ENCODE measurements at places on chromosomes 2 and 18.

DNA sequence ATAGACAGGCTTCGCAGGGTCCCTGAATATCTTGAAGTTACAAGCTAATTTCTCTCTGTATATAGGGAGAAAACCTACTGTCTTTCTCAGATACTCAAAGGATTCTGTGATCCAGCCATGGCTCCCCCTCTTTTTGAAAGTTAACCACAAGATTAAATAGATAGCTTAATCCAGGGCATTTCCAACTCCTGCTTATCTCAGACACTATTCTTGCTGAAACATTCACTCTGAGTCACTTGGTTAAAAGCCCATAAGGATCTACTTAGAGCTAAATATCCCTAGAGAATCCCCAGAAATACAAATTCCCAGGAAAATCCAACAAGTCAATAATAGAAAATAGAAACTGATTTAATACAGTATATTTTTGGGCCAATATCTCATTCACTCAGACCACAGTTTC, 179.1 kb upstream of the LYPD1 start:
- no peak for DNase-seq

DNA sequence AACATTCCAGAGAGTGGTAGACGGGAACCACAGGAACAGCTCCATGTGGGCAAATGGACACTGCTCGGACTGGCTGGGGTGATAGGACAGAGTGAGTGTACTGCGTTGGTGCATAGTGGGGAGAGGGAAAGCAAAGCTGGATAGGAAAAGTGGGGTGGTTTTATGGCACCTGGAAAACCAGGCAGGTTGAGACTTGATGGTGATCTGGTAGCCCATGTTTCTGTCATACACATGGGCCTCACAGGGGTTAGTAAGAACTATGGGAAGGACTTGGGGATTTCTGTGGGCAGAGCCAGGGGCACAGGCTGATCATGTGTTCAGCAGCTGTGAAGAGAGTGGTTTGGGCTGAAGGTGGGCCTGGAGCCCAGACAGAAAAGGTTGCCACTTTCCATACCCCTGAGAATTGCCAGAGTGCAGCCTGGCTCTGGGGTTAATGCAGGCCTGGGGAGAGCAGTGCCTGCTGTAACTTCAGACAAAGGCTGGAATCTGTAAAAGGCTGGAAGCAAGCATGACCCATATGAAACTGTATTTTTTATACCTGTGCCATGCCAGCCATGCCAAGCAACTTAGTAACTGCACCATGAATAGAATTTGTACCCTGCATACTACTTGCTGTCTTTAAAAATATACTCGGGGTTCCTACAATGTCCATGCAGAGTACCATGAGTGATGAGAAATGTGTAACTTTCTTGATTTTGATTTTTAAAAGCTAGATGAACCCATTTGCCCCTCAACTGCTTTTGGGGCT, 41.9 kb downstream of the RPIA start:
- no peak for DNase-seq

DNA sequence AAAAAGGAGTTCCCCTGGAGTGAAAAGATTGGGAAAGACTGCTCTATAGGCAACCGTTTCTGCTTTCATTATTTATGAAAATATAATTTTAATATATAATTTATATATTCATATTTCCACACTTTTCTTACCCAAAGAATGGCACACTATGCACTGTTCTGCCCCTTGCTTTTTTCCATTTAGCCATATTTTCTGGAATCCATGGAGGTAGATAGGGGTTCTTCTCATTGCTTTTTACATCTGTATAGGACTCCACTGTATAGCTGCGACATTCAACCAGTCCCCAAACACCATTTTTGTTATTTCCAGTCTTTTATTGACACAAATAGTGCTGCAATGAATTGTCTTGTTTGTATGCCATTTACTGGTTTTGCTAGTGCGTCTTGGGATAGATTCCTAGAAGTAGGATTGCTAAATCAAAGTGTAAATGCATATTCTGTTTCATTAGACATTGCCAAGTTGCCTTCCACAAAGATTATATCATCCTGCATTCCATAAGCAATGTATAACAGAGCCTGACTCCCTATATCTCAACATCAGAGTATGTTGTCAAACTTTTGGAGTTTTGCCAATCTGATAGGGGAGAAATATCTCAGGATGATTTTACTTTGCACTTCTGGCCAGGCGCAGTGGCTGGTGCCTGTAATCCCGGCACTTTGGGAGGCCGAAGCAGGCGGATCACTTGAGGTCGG, 26.6 kb upstream of the TCF7L1 start:
- no peak for DNase-seq

GRCh38 chr2:50535971-50536759, 495.8 kb downstream of the NRXN1 start:
- no peak for DNase-seq

DNA sequence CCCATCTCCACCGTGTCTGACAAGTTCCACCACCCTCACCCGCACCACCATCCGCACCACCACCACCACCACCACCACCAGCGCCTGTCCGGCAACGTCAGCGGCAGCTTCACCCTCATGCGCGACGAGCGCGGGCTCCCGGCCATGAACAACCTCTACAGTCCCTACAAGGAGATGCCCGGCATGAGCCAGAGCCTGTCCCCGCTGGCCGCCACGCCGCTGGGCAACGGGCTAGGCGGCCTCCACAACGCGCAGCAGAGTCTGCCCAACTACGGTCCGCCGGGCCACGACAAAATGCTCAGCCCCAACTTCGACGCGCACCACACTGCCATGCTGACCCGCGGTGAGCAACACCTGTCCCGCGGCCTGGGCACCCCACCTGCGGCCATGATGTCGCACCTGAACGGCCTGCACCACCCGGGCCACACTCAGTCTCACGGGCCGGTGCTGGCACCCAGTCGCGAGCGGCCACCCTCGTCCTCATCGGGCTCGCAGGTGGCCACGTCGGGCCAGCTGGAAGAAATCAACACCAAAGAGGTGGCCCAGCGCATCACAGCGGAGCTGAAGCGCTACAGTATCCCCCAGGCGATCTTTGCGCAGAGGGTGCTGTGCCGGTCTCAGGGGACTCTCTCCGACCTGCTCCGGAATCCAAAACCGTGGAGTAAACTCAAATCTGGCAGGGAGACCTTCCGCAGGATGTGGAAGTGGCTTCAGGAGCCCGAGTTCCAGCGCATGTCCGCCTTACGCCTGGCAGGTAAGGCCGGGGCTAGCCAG, 1.2 kb downstream of the ONECUT2 start:
- DNase-seq = no peak

GRCh38 chr2:42970151-42970550, 177.8 kb upstream of the HAAO start:
- no peak for DNase-seq

DNA sequence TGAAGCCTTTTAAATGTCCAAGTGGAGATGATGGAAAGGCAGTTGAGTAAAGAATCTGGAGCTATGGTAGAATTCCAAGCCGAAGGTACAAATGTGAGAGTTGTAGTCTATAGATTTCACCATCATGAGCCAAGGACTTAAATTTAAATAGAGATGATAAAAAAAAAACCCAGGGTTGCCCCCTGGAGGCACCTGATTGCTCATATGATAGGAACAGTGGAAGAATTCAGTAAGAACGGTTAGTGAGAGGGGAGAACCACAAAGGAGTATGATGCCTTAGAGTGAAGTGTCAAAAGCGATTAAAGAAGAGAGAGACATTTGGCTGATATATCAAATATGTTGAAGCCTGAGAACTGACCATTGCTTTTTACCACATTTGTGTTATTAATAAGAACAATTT, 11.9 kb downstream of the NYAP2 start:
- no peak for DNase-seq

DNA sequence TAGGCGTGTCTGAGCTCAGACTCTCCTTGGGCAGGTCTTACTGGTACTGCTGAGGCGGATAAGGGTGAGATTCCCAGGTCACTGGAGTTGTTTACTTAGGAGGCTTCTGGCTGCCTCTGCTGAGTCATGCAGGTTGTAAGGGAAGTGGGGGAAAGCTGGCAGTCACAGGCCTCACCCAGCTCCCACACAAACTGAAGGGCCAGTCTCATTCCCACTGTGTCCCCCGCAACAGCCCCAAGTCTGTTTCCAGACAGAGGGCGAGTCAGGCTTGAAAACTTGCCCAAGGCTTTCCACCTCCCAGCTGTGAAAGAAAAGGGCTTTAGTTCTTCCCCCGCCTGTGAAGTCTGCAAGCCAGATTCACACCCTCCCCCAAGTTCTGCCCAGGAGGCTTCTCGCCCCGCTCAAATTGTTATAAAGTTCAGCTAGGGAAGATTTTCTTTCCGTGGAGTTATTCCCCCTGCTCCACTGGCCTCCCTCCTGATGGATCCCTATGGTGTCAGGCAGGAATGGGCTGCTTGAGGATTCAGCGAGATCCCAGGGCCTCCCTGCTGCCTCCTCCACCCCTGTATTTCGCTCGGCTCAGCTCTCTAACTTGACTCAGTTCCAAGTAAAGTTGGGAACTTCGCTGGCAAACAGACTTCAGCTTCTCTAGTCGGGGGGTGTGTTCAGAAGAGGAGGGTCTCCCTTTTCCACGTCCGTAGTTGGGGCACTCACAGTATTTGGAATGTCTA, 248.6 kb downstream of the NR4A2 start:
- DNase-seq = no peak

- DNase-seq = no peak
Measured at GRCh38 chr2:198141726-198142125, 337.3 kb downstream of the PLCL1 start.

DNA sequence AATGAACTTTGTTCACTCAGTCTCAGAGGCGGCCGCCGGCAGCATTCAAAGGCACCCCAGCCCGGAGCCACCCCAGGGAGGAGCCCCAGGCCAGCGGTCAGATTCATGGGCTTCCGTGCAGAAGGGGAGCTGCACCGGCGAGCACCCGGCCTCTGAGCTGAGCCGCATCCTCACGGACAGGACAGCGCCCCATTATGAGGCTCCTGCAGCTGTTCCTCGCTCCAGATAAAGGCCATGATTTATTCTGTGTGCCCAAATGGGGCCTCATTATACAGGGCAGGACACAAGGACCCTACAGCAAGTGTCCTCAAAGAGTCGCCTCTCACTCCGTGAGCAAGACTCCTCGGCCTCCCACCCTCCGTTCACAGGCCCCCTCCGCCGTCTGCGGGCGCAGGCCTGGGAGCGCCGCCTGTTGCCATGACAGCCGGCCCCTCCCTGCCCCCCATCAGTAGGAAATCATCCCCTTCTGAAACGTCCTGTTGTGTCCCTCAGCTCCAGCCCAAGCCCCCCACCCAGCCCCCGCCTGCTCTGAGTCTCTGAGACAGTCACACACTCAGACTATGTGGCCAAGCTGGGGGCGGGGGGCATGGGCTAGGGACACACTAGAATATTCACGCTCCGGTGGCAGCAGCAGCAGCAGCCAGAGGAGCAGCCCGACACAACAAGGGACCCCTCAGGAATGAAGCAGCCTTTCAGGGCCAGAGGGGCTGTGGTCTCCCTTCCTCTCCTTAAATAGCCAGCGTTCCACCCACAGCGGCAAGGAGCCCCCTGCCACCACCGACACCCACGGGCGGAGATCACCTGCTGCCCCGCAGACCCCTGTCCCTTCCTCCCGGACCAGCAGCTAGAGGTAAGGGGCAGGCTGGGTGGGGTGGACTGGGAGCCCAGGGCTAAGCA, at the start of gene GPR17:
TSS of gene GPR17 (plus strand) at position 759 of the 897 bp plus-strand sequence. CDS start 4,583 bp downstream, outside the sequence.
- DNase-seq = no peak

GRCh38 chr2:120776649-120777048, 41.0 kb downstream of the GLI2 start:
- no peak for DNase-seq

- no peak for DNase-seq
Measured at GRCh38 chr2:236744716-236745115, 175.1 kb downstream of the ACKR3 start.

DNA sequence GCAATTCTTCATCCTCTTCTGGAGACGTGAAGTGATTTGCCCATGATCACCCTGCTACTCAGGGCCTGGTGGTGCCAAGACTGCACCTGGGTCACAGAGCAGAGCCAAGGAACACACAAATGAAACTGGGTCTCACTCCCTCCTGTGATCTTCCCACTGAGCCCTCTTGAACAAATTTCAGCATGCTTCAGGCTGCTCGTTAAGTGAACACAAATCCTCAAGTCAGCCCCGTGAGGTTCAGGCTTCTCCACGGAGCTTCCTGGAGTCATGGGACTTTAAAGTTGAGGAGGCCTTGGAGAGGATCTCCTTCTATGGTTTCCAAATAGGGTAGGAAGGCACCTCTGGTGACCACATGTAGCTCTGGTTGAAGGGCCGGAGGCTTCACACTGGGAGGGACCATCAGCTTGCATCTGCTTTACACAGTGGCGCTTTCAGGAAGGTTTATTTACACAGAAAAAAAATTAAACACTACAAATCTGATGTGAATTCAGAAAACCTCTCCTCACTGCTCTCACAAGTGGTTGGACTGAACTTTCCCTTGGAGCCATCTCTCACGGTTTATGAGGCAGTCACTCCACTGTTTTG, 255.4 kb downstream of the LOXHD1 start:
- no peak for DNase-seq

- no peak for DNase-seq
Measured at GRCh38 chr18:6639305-6639704, 90.2 kb upstream of the ARHGAP28 start.

DNA sequence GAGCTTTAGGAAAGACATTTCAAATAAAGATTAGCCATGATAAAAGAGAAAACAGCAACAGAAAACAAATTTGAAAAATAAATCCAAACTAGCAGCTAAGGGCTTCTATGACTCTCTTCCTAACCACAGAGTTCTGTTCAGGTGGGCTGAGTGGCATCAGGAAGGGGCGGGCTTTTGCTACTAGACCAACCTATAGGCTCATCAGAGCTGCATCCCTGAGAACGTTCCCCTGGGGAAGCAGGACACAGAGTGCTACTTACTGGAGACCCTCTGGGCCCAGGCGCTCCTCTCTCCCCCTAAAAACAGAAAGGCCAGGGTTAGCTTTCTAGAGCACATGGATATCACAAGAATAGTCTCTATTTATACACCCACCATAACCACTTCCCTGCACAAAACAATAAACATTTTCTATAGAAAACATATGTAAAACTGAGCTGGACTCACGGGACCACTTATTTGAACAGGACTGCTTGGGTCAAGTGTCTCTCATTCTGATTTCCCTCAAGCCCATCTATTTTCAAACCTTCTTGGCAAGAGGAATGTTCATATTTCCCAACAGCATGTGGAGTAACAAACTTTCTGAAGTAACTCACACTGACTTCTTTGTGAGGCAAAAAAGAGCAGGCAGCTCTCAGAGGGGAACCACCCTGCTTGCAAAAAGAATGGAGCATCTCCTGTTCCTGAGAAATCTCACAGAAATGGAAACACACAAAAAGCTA, 78.9 kb upstream of the LMAN1 start:
- no peak for DNase-seq

DNA sequence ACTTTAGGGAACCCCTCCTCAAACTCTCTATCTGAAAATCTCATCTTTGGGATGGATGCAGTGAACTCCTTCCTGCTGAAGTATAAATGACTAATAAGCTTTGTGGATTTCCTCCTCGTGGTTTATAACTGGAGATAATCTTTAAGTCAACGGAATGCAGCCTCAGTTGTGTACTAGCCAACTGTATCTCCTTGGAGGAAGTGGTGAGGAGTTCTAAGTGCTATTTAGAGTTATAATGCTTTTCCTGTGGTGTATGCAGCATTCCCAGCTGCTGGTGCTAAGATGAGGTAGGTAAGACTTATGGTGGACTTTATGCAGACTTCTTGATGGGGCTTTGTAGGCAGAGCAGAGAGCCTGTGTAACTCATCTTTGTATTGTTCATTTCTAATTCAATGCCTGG, 90.9 kb downstream of the LYPD6B start:
- DNase-seq = no peak

GRCh38 chr2:127411653-127412369, 6.4 kb upstream of the PROC start:
- no peak for DNase-seq

All from GM10248 (cell line).